A673 (cell line): ENCODE measurements at places on chromosomes 4 and X. TPM values are rescaled to one million over a fixed set of nuclear protein-coding genes. Genes with fewer than 3 reads are reported as not detected.

The SHOX gene
- not detected in 2 replicates for total RNA-seq

The ZNF732 gene
- total RNA-seq: not detected in 2 replicates

The IQSEC2 gene
- 8.1 and 8.9 TPM in 2 replicates for total RNA-seq

The CT45A5 gene
- total RNA-seq: not detected in 2 replicates

DNA sequence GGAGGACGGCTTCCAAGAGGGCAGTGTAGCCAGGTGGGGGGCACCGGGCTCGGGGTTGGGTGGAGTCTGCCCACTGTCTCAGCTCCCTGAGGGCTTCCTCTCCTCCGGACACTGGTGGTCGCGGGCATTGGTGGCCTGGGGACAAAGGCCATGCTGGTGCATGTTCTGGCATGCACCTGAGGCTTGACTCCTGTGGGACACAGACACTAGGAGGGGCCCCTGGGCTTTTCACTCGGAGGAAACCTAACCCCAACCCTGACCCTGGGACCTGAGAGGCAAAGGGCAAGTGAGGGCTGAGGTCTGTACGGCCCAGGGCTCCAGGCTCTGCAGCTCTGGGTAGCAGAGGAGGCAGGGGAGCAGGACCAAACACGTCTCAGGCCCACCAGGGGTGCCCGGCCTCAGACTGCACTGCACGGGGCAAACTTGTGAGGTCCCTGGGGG, 22.3 kb upstream of the FGFR3 start:
- H3K4me1 ChIP-seq: peaks cover 14% of the 10 kb centered on the region
- DNase-seq: no peak
- H3K27ac ChIP-seq: no peak overlapping the region
- no peak overlapping the region for H3K4me3 ChIP-seq

- no peaks in the 10 kb centered on the region for H3K27me3 ChIP-seq
- H3K27ac ChIP-seq: no peak overlapping the region
- no peak overlapping the region for H3K4me3 ChIP-seq
- H3K36me3 ChIP-seq: no peaks in the 10 kb centered on the region
Measured at GRCh38 chr4:164935363-164935762, 42.1 kb downstream of the TRIM61 start.

- no peaks in the 10 kb centered on the region for H3K27me3 ChIP-seq
- no peaks in the 10 kb centered on the region for H3K36me3 ChIP-seq
- H3K4me1 ChIP-seq: no peaks in the 10 kb centered on the region
- H3K4me3 ChIP-seq: no peak overlapping the region
Measured at GRCh38 chr4:184309241-184310170, 91.8 kb upstream of the ENPP6 start.

- no peaks in the 10 kb centered on the region for H3K36me3 ChIP-seq
- no peak overlapping the region for H3K27ac ChIP-seq
- no peaks in the 10 kb centered on the region for H3K27me3 ChIP-seq
- no peak for DNase-seq
Measured at GRCh38 chr4:85489273-85489981, 14.5 kb downstream of the ARHGAP24 start.

- H3K4me1 ChIP-seq: peaks cover 11% of the 10 kb centered on the region
- no peak overlapping the region for H3K4me3 ChIP-seq
- H3K36me3 ChIP-seq: no peaks in the 10 kb centered on the region
- peak overlapping the region; percentile 40 for H3K27ac ChIP-seq
Measured at GRCh38 chr4:147103403-147103946, 157.8 kb upstream of the TTC29 start.

DNA sequence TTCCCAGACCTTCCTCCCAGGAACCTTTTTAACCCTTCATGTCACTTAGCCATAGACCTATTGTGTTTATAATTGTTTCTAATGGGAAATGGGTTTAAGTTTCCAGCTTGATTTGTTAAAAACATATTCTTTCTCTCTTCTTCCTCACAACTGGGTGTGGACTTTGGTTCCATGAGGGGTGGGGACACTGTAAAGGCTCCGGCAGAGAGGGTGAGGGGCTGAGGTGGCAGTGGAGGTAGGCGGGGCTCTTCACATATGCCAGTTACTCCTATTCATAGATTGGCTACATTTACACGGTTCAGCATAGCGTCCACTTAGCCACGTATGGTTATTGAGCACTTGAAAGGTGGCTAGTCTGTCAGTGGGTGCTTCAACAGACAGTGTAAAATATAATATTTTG, 7.8 kb downstream of the INTS6L start:
- H3K27ac ChIP-seq: no peak overlapping the region
- H3K27me3 ChIP-seq: peaks cover 3% of the 10 kb centered on the region
- no peaks in the 10 kb centered on the region for H3K4me1 ChIP-seq
- no peak for DNase-seq
- H3K4me3 ChIP-seq: no peak overlapping the region
- H3K36me3 ChIP-seq: no peaks in the 10 kb centered on the region

DNA sequence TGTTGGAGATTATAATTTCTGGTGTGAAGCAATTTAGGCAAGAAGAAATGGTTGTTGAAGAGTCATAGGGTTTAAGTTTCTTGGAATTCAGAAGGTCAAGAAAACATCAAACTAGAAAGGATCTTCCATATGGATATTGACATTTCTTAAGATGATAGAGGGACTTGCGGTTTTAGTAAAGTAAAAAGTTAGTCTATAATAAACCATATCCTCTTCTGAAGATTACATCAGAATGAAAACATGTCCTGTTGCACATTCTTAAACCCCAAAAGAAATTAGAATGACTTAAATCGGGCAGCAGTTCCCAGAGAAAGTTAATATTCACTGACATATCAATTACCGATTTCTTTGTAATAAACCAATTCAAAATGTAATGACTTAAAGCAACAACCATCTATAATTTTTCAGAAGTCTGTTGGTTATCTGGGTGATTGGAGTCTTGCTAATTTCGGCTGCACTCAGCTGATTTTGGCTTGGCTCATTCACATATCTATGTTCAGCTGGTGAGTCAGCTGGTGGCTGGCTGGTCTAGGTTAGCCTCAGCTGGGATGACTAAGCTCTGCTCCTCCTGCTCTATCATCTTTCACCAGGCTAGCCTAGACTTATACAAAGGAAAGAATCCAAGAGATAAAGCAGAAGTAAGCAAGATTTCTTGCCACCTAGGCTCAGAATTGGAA, 24.4 kb upstream of the DYNLT3 start:
- no peaks in the 10 kb centered on the region for H3K36me3 ChIP-seq
- H3K27ac ChIP-seq: no peak overlapping the region
- H3K27me3 ChIP-seq: no peaks in the 10 kb centered on the region
- H3K4me1 ChIP-seq: no peaks in the 10 kb centered on the region
